Activated CD4-positive, alpha-beta T cell treated with anti-CD3 and anti-CD28 coated beads, Interleukin-2, amount 50 U/mL, for 24 hours (primary cell): ENCODE measurements at places on chromosomes 1 and 21.

DNA sequence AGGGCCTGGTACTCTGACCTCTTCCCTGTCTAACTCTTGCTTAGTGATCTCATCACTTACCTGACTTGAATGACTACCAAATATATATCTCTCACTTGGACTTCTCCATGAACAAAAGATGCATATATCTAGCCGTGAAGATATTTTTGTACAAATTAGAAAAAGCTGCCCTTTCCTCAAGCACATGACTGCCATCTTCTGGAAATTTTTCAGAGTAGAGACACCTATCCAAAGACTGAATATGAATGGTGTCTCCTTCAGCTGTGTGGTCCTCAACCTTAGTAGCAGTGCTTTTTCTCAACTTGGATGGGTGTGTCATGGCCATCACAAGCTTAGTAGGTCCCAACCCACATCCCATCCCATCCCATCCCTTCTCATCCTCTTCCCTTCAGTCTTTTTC, 142.3 kb downstream of the DNM3 start:
- no peak for DNase-seq

DNA sequence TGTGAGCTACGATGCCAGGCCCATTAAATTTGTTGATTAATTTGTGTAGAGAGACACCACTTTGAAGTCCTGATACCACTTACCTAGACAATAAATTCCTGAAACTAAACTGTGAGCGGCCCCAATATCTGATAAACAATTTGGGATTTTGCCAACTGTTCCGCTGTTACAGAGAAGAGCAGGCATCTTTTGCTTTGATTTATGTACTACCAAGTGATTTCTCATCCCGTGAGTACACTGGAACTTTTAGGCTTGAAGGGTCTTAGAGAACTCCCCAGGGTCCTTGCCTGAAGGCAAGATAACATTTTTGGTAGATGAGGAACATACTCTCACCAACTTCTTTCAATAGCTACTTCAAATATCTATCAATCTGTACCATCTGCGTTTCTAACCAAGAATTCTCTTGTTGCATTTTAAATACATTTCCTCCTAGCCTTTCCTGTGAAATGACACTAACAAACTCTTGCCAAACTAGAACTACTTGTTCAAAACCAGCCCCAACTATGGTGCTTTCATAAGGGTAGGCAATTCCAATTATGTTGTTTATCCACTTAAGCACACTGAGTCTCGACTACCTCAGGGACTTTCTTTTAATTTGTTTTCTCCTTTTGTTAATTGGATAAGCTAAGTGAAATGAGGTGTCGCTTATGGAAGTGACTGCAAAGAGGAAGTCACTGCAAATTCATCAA, 23.2 kb upstream of the SLC30A1 start:
- DNase-seq: no peak

DNA sequence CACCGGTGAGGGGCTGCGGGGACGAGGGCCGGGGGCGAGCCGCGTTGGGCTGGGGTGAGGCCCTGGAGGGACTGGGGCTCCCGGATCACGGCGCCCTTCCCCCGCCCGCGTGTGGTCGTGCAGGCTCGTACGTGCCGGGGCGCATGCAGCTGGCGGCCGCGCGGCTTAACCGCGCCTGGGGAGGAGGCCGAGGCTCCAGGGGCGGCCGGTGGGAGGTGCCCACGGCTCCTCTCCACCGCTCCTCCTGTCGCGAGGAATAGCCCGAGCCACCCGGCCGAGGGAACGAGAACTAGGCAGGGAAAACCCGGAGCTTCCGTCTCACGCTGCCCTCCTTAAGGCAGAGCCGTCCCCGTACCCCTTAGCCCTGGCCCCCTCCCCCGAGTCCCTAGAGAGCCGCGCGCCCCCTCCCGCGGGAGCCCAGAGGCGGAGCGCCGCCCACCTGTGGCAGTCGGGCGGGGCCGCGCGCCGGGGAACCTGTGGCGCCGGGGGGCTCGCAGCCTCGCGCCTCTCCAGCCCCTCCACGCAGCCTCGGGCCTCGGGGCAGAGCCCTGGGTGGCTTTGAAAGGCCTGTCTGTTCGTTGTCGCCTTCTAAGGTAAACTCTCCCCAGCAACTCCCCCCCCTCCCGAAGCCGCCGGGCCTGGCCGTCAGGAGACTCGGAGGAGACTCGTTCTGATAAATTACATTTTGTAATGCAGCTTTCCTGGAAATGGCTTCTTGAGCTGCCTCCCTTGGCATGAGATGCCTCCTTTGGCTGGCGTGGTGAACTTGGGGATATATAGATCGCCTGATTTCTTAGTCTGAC, 746 bp downstream of the AK4 start:
- peak; percentile 11 for DNase-seq

DNA sequence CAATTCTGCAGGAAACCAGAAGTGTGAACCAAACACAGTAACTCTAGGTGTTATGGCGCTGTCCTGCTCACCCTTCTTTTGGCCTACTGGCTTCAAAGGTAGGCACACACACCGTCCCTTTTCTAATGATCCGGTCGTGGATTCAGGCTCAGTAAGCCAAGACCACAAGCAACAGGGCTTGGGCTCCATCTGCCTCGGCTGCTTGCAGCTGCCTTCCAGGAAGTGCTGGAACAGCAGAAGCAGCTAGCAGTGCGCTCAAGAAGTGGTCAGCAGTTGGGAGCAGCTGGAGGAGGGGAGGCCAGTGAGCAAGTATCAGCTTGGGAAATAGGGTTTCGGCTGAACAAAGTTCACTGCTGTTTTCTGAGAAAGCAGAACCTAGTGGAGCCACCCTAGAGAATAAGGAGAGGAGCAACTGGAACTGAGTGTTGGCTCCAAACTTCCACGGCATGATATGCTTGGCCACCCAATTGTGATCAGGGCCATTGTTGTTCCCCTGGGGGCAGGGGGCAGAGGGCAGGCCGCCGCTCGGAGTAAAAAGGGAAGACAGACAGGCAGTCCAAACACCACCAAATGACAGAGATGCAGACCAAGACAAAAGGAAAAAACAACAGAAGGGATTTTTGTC, 173.4 kb downstream of the TOMM20 start:
- no peak for DNase-seq

DNA sequence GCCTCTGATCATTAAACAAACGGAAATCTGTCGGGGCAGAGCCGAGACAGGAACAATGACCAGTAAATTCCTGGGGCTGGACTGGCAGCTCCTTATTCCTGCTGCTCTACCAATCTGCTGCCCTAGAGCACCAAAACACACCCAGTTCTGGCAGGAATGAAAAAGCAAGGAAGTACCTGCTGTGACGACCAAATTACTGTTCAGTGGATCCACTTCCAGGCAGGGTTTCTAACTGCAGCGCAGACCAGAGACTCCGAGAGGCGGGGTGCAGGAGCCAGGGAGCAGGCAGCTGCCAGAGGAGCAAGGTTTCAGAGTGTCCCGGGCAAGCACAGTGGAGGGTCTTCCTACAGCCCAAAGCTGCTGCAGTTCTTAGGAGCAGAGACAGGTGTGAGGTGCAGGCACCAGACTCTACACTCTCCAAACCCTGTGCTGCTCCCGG, 32.4 kb downstream of the KANK4 start:
- DNase-seq: no peak
